Lung (tissue), 17 donors: ENCODE measurements at places on chromosomes 16 and 17. TPM values are rescaled to one million over a fixed set of nuclear protein-coding genes. Genes with fewer than 3 reads are reported as not detected.

The MYOCD gene
- 0.96 TPM for polyA plus RNA-seq

The RNF222 gene
- polyA plus RNA-seq: not detected

The IGFBP4 gene
- polyA plus RNA-seq: 197 TPM

The UMOD gene
- polyA plus RNA-seq: not detected

The SCGB1C2 gene
- polyA plus RNA-seq: not detected

The SLC38A8 gene
- 1.2 TPM for polyA plus RNA-seq

The SLC52A1 gene
- 0.71 TPM for polyA plus RNA-seq

The RAB37 gene
- polyA plus RNA-seq: 6.0 TPM

The CTRL gene
- polyA plus RNA-seq: 1.0 TPM

The RNF112 gene
- polyA plus RNA-seq: 3.6 TPM

The SLC16A5 gene
- polyA plus RNA-seq: 27.9 TPM

The TPSD1 gene
- 2.9 TPM for polyA plus RNA-seq

The ZACN gene
- 1.9 TPM for polyA plus RNA-seq

The CDRT15 gene
- not detected for polyA plus RNA-seq

The CLEC10A gene
- polyA plus RNA-seq: 12.7 TPM

The CSH1 gene
- not detected for polyA plus RNA-seq

The PNPO gene
- polyA plus RNA-seq: 11.5 TPM

The PLXDC1 gene
- 1.7 TPM for polyA plus RNA-seq

The CD7 gene
- polyA plus RNA-seq: 10.7 TPM

The NKD1 gene
- polyA plus RNA-seq: 2.3 TPM

The CD300A gene
- 8.0 TPM for polyA plus RNA-seq

The TSC2 gene
- polyA plus RNA-seq: 51.9 TPM

The HSD11B2 gene
- polyA plus RNA-seq: 2.6 TPM

The KRT25 gene
- not detected for polyA plus RNA-seq

The CEP295NL gene
- polyA plus RNA-seq: 1.7 TPM

The TM4SF5 gene
- polyA plus RNA-seq: not detected

The TLCD2 gene
- polyA plus RNA-seq: 4.4 TPM

The GALR2 gene
- polyA plus RNA-seq: 0.44 TPM

The PERCC1 gene
- 0.12 TPM for polyA plus RNA-seq

The TEKT5 gene
- polyA plus RNA-seq: 0.13 TPM

The ABCA8 gene
- 5.1 TPM for polyA plus RNA-seq

The KRTAP4-9 gene
- not detected for polyA plus RNA-seq

The NAE1 gene
- polyA plus RNA-seq: 24.2 TPM

The RCVRN gene
- polyA plus RNA-seq: 0.09 TPM

The TP53TG3C gene
- polyA plus RNA-seq: not detected

The TNS4 gene
- polyA plus RNA-seq: 2.3 TPM
